ENCODE measurements at places on chromosomes 3 and 15.

GRCh38 chr15:63380151-63380807 is 1.4 kb downstream of the CA12 start:
- no peak for DNase-seq

- DNase-seq: no peak
These were observed 223.9 kb upstream of the NR2F2 start for GRCh38 chr15:96106628-96107027.

DNA sequence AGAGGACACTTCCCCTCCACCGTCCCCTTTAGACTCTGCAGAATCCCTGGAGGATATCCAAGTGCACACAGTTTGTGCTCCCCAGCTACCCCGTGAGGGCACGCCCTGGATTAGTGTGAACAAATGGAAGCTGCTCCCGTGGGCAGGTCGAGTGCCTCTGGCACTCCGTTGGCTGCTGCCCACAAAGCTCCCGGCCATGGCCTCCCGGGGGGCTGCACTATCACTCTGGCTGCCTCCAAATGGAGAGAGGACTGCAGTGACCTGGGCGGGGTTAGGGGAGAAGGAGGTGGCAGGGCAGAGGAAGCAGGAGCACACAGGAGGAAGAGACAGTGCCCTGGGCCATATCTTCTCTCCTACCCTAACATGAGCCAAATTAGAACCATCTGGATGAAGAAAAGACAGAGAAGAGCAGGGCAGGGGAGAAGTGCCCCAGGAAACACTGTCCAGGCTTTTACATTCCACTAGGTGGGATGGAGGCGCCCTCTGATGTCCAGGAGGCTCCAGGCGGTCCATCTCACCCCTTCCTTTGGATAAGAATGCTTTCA is 29.4 kb upstream of the ACAD9 start:
- no peak for DNase-seq

DNA sequence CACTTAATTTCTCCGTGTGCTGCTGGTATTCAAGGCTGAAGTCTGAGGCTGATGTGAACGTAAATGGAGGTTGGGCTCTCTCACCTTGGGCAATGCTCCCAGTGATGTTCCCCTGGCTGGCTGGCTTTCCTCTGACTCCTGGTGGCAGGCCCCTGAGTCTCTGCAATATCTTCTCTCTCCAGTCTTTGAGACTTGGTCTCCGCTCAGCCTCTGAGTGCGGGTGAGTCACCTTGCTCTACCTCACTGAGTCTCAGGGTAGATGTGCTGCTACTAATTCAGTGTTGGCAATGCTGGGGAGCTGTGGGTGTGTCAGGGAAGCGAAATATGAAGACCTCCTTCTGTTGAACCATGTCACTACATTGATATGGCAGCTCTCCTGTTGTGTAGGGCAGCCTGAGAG is 31.3 kb upstream of the TRIM59 start:
- DNase-seq: no peak

- no peak for DNase-seq
These were observed 7.3 kb upstream of the SLC26A6 start for GRCh38 chr3:48642605-48643004.

- DNase-seq: no peak
These were observed 3.2 kb downstream of the TNIK start for GRCh38 chr3:171456765-171457606.

DNA sequence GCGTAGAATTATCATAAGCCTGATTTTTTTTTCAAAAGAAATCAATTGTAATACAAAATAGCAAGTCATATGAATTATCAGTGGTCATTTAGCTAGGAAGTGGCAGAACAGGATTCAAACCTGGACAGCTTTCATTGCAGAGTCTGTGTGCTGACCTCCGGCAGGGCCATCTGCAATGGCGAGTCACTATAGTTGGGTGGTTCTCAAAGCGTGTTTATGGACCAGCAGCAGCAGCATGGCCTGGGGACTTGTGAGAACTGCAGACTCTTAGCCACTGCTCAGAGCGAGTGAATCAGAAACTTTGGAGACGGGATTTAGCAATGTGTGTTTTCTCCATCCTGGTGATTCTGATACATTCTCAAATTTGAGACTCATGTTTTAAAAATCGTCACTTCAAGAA is 202.3 kb upstream of the SUCLG2 start:
- no peak for DNase-seq

DNA sequence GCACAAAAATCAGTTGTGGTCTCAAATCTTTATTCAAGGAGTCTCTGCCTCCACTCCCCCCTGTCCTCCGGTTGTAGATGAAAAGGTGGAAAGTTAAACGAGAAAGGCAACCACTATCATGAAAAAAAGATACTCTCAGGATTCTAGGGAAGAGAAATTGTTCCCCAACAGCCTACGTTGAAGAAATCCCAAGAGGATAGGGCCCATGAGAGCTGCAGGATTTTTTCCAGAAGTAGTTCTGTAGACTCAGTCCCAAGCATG is 14.3 kb downstream of the ZIC1 start:
- no peak for DNase-seq

DNA sequence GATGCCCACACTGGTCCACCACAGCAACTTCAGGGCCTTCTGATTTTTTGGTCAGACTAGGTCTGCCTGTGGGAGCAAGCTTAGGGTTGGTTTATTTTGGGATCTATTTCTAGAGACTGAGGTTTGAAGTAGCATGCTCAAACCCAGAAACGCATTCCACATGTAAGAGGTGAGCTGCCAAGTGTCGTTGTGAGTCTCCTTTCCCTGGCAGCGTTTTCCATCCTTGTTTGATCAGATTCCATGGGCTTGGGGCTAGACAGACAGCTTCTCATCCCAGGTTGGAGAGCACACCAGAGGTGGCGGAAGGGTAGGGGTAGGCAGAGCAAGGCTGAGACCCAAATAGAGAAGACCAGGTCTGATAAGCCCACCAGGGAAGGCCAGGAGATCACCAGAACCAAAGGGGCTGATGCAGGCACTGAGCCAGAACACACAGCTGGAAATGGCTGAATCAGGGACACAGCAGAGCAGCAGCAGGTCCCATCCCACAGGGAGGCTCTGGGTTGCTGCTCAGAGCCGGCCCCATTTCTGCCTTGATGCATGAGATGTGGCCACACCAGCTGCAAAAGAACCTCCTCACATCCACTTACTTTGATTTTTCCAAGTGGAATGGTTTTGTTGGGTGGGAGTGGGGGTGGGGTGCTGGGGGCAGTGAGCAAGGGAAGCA is 186.8 kb downstream of the THSD4 start:
- DNase-seq: no peak

DNA sequence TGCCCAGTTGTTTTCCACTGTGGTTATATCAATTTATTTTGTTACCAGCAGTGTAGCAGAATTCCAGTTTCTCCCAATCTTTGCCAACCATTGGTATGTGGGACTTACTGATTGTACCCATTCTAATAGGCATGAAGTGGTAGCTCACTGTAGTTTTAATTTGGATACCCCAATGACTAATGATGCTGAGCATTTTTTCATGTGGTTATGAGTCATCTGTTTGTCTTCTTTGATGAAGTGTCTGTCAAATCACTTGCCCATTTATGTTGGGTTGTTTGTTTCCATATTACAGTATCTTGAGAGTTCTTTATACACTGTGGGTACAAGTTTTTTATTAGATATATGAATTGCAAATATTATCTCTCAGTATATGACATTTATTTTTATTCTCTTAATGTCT is 644.3 kb downstream of the NR2F2 start:
- DNase-seq: no peak

DNA sequence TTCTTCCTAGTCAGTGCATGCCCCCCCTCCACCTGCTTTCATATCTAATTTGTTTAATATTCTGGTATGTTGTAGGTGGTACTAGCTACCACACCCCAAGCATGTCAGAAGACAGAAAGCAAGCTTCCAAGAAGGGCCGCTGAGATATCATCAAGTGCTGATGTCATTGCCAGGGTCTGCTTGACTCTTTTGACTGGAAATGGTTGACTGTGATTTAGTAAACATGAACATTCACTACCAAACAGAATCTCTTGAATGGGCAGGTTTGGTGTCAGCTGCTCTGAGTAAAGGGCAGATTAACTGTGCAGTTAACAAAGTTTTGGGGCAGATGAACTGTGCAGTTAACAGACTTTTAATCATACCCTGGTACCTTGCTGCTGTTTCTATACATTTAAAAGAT is 244.2 kb upstream of the SATB1 start:
- DNase-seq: no peak
